ENCODE measurements at places on chromosomes 16 and 17.

- DNase-seq: peak; percentile 76
Observed at GRCh38 chr16:24116989-24117388, 139.1 kb upstream of the CACNG3 start.

GRCh38 chr17:53822764-53823163 lies at the start of gene KIF2B:
TSS of gene KIF2B (plus strand) at chr17:53822927. CDS start at chr17:53823034, 107 bp downstream.
- no peak for DNase-seq

DNA sequence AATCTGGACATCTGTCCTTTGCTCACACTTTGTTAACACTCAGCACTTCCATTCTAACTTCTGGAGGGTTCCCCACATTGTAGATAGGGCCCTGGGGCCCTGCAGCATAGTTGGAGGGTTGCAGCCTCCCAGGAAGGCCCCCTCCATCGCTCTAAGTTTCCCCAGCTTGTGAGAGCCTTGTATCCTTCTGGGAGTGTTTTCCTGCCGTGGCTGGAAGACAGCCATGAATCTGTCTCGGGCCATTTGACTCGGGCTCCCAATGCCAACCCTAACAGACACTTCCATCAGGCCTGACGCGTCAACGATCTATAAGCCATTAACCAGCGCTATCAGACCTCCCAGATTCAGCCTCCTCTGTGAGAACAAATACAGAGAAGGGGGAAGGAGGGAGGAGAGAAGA lies 263.7 kb upstream of the RPL38 start:
- DNase-seq: no peak

- no peak for DNase-seq
Observed at GRCh38 chr16:11032000-11032921, 87.9 kb downstream of the CLEC16A start.

- no peak for DNase-seq
Observed at GRCh38 chr16:75566758-75567255, 628 bp downstream of the GABARAPL2 start.

Measured in A673 (cell line).